ENCODE measurements at places on chromosomes 11 and 22. TPM values are rescaled to one million over a fixed set of nuclear protein-coding genes. Genes with fewer than 3 reads are reported as not detected.

Gene IGSF22
- not detected for total RNA-seq

Gene LDHAL6A
- not detected for total RNA-seq

Gene OR51E1
- total RNA-seq, result not detected

Gene TSGA10IP
- not detected for total RNA-seq

Gene SCN4B
- total RNA-seq, result 0.07 TPM

Measured in smooth muscle cell of the pulmonary artery (primary cell).